ENCODE measurements at places on chromosomes 11 and 22. TPM values are rescaled to one million over a fixed set of nuclear protein-coding genes. Genes with fewer than 3 reads are reported as not detected.
A peak's percentile ranks its signal among the peaks of the same experiment; 100 is the strongest.

The FOLR3 gene
- 2.2 TPM for polyA plus RNA-seq

DNA sequence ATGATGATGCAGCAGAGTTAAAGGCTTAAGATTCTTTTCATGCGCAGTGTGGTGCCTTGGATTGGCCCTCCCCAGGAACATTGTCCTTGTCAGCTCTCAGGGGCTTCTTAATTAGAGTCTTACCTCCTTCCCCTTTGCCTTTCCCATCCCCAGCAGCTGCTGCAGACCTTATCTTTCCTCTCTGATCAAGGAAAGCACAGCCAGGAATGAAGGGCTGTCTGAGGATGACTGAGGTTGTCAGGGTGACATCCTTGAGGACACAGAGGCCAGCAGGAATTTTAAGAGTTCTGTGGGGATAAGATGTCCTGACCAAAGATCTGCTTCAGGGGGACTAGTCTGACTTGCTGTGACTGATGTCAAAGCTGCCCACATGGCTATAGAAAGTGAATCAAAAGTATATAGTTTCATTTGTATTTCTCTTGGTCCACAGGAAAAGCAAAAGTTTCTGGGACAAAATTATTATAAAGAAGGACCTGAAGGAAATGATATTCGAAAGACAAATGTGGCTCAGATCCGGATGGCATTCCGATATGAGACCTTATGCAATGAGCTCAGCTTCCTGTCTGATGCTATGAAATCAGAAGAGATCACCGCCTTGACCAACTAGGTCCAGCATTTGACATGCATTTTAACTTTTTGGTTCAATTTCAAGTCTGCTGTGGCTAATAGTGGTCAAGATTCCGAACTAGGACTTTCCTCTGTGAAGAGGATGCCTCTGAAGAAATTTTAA, 35.5 kb downstream of the RNF141 start:
- no peak for DNase-seq

DNA sequence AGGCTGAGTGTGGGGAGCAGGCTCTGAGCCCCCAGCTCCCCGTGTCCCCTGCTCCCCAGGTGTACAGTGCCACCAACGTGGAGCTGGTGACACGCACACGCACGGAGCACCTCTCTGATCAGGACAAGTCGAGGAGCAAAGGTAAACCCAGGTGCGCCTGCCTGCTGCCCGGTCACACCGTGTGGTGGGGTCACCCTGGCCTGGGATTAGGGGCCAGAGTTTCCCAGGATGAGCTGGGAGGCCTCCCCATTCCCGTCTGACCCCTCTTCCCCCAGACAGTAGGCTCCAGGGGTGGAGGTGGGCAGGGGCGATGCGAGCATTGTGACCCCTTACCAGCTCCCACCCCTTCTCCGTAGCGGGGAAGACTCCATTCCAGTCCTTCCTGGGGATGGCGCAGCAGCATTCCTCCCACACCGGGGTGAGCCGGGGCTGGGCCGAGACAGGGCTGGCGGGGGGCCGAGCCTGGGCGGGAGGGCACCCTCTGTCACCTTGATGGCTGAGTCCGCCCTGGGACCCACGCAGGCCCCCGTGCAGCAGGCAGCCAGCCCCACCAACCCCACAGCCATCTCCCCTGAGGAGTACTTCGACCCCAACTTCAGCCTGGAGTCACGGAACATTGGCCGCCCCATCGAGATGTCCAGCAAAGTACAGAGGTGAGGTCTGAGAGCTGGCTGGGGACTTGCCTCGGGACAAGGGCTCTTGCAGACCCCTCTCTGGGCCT, 3.7 kb upstream of the SSH3 start:
- DNase-seq: no peak

GRCh38 chr11:61690706-61691379, 10.7 kb downstream of the DAGLA start:
- DNase-seq: no peak

- DNase-seq: peak; percentile 14
Observed at GRCh38 chr11:23540101-23540561, 679.9 kb upstream of the CCDC179 start.

The NKAPD1 gene
- polyA plus RNA-seq: 51.0 TPM

- no peak for DNase-seq
Observed at GRCh38 chr11:114160894-114161293, 101.4 kb downstream of the ZBTB16 start.

- no peak for DNase-seq
Observed at GRCh38 chr11:66491315-66491935, 11.2 kb downstream of the DPP3 start.

- no peak for DNase-seq
Observed at GRCh38 chr11:110929129-110929528, 216.9 kb upstream of the ARHGAP20 start.

GRCh38 chr11:14773755-14774154, 118.3 kb downstream of the CYP2R1 start:
- no peak for DNase-seq

GRCh38 chr11:19985111-19985510, 175.2 kb downstream of the DBX1 start:
- no peak for DNase-seq

GRCh38 chr11:130218501-130219070, 59.0 kb downstream of the ST14 start:
- no peak for DNase-seq

DNA sequence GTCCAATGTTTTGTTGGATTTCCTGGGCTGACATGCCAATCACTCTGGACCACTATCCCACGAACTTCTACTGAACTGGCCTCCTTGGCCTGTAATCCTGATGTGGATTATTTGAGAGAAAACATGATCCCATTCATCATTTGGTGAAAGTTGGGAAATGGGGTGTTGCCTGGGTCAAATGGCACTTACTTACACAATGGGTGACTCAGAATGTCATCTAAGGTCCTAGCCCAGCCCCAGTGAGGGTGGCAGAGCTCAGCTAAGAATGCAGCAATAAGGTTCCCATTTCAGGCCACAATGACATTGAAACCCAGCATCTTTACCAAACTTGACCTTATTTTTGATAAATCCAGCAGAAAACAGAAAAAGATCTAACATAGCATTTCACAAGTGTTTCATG, 8.0 kb upstream of the DSCAML1 start:
- DNase-seq: no peak

DNA sequence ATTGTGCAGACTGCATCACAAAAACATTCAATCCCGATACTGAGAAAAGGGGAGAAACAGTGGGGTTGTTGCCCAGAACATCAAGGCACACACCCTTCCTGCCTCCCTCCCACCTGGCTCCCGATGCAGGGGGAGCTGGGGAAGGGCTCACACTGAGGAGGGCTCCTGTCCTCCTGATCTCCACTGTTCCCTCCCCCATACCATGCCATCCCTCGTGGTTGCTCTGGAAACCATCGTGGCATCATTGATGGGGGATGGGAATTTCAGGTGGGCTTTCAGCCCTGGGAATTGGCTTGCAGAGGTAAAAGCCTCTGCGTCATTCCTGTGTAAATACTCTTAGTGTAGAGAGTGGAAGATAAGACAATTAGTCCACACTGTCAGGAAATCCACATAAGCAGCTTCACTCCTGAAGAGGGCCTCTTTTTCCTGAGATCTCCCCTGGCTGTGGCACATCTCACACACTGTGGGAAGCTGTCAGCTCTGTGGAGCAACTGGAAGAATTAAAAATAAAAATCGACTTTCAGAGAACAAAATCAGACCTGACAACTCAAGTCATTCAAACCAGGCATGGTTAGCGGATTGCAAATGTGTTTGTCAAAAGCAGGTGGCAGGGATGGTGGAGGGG, 176.0 kb downstream of the CHST1 start:
- no peak for DNase-seq

- DNase-seq: no peak
Observed at GRCh38 chr11:91295591-91295990, 929.0 kb upstream of the FAT3 start.

GRCh38 chr11:106202935-106203620, 125.6 kb downstream of the AASDHPPT start:
- no peak for DNase-seq

The CSRP3 gene
- polyA plus RNA-seq: not detected

DNA sequence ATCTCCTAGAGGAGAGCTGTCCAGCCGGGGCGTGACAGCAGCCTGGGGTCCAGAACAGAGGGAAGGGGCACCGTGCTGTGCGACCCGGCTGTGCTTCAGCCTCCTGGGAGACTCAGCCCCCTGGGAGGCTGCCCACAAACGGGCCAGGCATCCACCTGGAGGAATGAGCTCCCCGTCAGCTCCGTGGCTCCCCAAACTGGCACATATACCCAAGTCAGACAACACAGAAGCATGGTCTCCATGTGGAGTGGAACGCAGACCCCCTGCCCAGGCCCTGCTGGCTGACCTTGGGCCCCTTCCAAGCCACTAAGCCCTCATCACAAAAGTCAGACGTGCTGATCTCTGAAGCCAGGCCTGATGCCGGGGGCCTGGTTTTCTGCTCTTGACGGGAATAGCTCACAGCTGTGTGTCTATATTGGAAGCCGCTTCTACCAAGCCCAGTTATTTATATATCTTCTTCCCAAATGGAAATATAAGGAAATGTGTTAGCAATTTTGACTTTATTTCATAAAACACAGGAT, 91.7 kb downstream of the BRD1 start:
- DNase-seq: no peak

DNA sequence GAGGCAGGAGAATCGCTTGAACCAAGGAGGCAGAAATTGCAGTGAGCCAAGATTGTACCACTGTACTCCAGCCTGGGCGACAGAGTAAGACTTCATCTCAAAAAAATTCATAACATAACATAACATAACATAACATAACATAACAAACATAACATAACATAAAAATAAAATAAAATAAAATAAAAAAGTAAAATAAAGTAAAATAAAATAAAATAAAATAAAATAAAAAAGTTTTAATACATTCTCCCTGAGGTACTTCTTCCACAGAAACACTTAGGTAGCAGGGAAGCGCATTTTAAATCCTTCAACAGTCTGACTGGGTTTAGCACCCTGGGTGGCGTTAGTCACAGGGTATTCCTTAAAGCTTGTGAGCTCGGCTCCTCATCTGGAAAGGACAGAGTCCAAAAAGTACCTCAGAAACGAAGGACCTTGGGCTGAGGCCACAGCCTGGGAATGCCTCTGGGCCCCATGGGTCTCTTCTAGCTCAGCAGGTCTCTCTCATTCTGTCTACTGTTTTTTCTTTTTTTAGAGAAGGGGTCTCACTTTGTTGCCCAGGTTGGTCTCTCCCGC, 41.7 kb downstream of the MICAL3 start:
- no peak for DNase-seq
